ENCODE measurements at places on chromosomes 11 and 22. TPM values are rescaled to one million over a fixed set of nuclear protein-coding genes. Genes with fewer than 3 reads are reported as not detected.

- no peak overlapping the region for H3K4me3 ChIP-seq
- DNase-seq, result no peak
- no peak overlapping the region for H3K27ac ChIP-seq
- peaks cover 5% of the 10 kb centered on the region for H3K36me3 ChIP-seq
These were observed 28.7 kb upstream of the MMP20 start for GRCh38 chr11:102653744-102654291.

GRCh38 chr22:33329398-33329797 is 271.2 kb upstream of the SYN3 start:
- peak overlapping the region; percentile 37 for H3K4me3 ChIP-seq
- peaks cover 90% of the 10 kb centered on the region for H3K4me1 ChIP-seq
- no peaks in the 10 kb centered on the region for H3K27me3 ChIP-seq
- peak overlapping the region; percentile 94 for H3K27ac ChIP-seq

The CTSW gene
- not detected for total RNA-seq

The EFCAB6 gene
- 2.2 TPM for total RNA-seq

- H3K36me3 ChIP-seq, result no peaks in the 10 kb centered on the region
- DNase-seq, result no peak
- no peaks in the 10 kb centered on the region for H3K4me1 ChIP-seq
- no peaks in the 10 kb centered on the region for H3K27me3 ChIP-seq
These were observed 182.5 kb upstream of the C11orf58 start for GRCh38 chr11:16555956-16556355.

DNA sequence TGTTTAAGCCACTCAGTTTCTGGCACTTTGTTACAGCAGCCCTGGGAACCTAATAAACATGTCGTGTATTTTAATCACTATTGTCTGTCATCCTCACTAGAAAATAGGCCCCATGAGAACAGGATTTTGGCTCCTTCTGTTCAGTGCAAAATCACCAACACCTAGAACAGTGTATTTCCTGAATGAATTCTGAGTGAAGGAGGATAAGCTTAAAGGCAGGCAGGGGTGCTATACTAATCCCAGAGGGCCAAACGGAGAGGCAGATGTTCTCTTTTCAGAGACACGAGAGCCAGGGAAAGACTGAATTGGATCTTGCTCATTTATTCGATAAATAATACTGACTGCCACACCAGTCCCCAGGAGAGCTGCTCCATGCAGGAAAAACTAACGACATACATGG is 10.4 kb downstream of the SMCO4 start:
- H3K4me1 ChIP-seq, result peaks cover 22% of the 10 kb centered on the region
- no peaks in the 10 kb centered on the region for H3K27me3 ChIP-seq
- H3K27ac ChIP-seq, result no peak overlapping the region
- peaks cover 5% of the 10 kb centered on the region for H3K36me3 ChIP-seq

The PKP3 gene
- total RNA-seq, result 154 TPM

DNA sequence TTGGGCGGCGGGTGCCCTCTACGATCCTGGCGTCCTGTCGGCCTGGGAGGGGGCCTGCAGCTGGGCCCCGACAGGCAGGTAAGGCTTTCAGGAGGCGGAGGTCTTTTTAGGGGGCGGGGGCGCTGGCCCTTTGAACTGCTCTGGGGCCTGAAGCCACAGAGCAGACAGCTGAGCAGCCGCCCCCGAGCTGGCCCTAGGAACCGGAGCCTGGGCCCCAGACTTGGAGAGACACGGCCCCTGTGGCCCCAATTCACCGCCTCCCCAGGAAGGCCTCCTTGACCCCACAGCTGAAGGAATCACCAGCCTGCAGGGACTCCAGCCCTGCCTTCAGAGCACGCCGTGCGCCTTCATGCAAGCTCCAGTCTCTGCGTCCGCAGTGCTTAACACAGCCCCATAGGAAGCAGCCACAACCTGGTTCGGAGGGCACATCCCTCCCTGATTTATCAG is 618 bp upstream of the CERK start:
- DNase-seq, result no peak
- no peaks in the 10 kb centered on the region for H3K27me3 ChIP-seq
- peak overlapping the region; percentile 17 for H3K27ac ChIP-seq
- H3K36me3 ChIP-seq, result peaks cover 40% of the 10 kb centered on the region

The KDM4E gene
- total RNA-seq, result not detected

GRCh38 chr11:37141707-37142106 is 543.7 kb upstream of the RAG2 start:
- H3K27ac ChIP-seq, result no peak overlapping the region
- H3K27me3 ChIP-seq, result no peaks in the 10 kb centered on the region
- DNase-seq, result peak; percentile 6
- H3K4me3 ChIP-seq, result no peak overlapping the region
- H3K36me3 ChIP-seq, result no peaks in the 10 kb centered on the region

GRCh38 chr11:115269191-115269950 is 234.8 kb downstream of the CADM1 start:
- no peak overlapping the region for H3K4me3 ChIP-seq
- DNase-seq, result no peak

DNA sequence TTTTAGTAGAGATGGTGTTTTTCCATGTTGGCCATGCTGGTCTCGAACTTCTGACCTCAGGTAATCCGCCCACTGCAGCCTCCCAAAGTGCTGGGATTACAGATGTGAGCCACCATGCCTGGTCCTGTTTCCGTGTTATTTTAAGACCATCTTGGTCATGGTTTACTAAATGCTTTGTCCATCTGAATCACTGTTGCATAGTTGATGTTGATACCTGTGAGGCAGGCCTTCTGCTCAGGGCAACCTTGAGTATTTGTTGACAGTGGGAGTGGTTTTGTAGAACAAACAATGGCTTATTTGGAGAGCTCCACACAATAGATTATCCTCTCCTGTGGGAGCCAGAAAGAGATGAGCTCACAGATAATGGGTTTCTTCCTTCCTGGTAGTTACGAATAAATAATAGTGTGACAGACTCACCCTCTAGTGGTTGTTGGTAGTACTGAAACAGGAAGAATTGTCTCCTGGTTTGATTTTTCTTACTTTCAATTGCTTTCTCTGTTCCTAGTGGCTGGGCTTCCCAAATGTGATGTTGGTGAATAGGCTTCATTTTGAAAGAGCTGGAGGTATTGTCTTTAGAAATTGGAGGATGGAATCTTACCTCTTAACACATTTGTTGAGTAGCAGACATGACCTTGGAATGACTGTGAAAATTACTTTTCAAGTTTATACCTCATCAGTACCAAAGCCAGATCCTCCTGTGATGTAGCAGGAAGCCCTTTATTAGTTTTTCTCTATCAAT is 39.0 kb downstream of the CTNND1 start:
- H3K4me3 ChIP-seq, result peak overlapping the region; percentile 11
- H3K4me1 ChIP-seq, result peaks cover 57% of the 10 kb centered on the region
- H3K36me3 ChIP-seq, result peaks cover 96% of the 10 kb centered on the region
- no peaks in the 10 kb centered on the region for H3K27me3 ChIP-seq
- peak; percentile 40 for DNase-seq
- H3K27ac ChIP-seq, result peak overlapping the region; percentile 43

The SAA4 gene
- total RNA-seq, result 2.6 TPM

GRCh38 chr11:65817312-65817834 is 16.4 kb upstream of the SNX32 start:
- H3K27me3 ChIP-seq, result peaks cover under 1% of the 10 kb centered on the region
- DNase-seq, result no peak
- H3K4me1 ChIP-seq, result no peaks in the 10 kb centered on the region
- H3K36me3 ChIP-seq, result peaks cover 20% of the 10 kb centered on the region
- peak overlapping the region; percentile 57 for H3K27ac ChIP-seq

DNA sequence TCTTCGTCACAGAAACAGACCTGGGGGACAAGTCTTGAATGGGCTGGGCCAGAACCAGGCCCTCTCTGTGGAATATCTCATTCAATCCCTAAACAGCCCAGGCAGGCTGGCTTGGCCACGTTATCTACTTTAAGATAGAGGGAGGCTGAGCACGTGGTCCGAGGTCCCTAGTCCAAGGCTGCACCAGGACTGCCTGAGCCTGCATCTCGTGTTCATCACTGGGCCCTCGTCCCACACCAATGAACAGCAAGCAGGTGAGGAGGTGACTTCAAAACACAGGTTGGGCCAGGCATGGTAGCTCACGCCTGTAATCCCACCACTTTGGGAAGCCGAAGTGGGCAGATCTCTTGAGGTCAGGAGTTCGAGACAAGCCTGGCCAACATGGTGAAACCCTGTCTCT is 20.3 kb upstream of the FGF3 start:
- no peak overlapping the region for H3K4me3 ChIP-seq
- H3K36me3 ChIP-seq, result no peaks in the 10 kb centered on the region
- no peak overlapping the region for H3K27ac ChIP-seq
- no peak for DNase-seq
- no peaks in the 10 kb centered on the region for H3K27me3 ChIP-seq
- H3K4me1 ChIP-seq, result peaks cover 13% of the 10 kb centered on the region

DNA sequence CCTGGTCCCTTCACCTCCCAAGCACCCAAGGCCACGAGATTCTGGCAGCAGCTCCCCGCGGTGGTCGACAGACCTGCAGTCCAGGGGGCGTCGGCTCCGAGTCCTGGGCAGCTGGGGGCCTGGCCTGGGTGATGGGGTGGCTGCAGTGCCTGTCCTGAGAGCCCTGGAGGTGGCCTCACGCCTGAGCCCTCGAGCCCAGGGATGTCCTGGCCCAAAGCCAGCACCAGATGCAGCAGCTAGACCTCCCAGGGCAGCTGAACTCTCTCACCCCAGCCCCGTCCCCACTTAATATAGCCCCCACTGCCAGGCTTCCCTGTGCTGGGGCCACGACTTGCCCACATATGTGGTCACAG is 6.6 kb downstream of the LMNTD2 start:
- peaks cover 36% of the 10 kb centered on the region for H3K36me3 ChIP-seq
- no peak for DNase-seq
- H3K27ac ChIP-seq, result no peak overlapping the region
- no peaks in the 10 kb centered on the region for H3K27me3 ChIP-seq

- H3K4me1 ChIP-seq, result peaks cover 29% of the 10 kb centered on the region
- H3K27ac ChIP-seq, result no peak overlapping the region
- H3K36me3 ChIP-seq, result peaks cover 9% of the 10 kb centered on the region
- no peak for DNase-seq
- no peak overlapping the region for H3K4me3 ChIP-seq
- H3K27me3 ChIP-seq, result no peaks in the 10 kb centered on the region
These were observed 50.8 kb downstream of the FLRT1 start for GRCh38 chr11:64086258-64087123.

DNA sequence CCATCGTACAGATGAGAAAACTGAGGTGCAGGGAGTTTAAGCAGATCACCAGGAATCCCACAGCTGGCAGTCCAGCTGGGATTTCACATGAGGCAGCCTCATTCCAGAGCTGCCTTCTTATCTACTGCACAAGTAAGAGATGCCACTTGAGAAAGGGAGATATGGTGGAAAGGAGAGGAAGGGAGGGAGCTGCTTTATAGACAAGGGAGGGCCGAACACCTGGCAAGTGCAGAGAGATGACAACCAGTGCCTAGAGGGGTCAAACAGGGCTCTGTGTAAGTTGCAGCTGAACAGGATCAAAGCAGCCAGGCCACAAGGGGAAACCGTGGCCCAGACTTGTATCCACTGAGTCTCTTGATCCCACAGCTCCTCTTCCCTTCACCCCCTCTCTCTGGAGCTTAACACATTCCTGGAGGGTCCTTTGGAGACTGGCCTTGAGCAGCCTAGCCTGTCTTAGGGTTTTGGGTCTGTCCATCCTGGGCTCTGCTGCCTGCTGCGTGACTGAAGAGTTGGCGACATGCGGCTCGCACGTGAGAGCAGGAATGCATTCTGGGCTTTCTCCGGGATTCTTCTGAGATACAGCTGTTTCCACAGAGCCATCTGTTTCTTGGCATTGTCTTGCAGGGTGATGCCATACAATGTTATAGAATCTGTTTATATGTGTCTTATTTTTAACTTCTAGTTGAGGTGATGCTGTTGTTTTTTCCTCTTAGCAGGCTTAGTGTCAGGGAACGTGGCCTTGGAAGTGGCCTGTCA is 268.5 kb upstream of the SYN3 start:
- peak overlapping the region; percentile 22 for H3K27ac ChIP-seq
- H3K36me3 ChIP-seq, result peaks cover 19% of the 10 kb centered on the region
- H3K4me3 ChIP-seq, result no peak overlapping the region
- no peaks in the 10 kb centered on the region for H3K27me3 ChIP-seq

The KDM4D gene
- 0.68 TPM for total RNA-seq

DNA sequence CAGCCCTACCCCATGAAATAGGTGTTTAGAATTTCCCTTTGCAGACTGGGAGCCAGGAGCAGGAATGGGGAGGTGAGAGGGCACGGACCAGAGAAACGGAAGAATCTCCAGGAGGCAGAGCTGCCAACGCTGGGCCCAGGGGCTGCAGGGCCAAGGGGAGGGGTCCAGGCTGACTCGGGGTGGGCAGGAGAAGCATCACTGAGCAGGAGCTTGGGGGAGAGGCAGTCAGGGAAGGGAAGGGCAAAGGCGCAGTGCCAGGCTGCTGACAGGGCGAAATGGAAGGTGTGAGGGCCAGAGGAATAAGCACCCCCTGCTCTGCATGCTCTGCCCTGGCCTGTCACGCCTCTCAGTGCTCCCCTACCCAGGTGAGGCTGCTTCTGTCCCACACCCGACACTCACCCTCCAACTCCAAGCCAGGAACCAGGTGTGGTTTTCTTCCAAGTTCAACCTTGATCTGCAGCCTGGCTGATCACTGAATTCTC is 14.5 kb downstream of the LRRC32 start:
- no peaks in the 10 kb centered on the region for H3K4me1 ChIP-seq
- H3K27ac ChIP-seq, result no peak overlapping the region
- no peak overlapping the region for H3K4me3 ChIP-seq
- H3K27me3 ChIP-seq, result peaks cover 80% of the 10 kb centered on the region
- H3K36me3 ChIP-seq, result no peaks in the 10 kb centered on the region

DNA sequence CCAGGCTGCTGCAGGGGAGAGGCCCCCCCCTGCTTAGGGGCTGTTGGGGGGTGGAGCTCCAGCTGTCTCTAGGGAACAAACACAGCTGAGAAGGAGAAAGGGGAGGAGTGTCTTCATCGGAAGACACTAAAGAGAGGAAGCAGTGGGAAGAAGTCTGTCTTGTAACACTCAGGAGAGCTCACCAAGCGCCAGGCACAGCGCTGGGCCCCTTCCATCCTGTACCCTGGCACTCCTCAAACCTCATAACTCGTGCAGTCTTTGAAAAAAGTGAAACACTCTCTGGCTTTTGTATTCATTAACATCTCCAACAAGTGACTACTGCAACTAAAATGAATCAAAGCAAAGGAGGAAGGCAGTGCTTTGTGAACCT is 67.4 kb upstream of the PRDM11 start:
- H3K4me1 ChIP-seq, result no peaks in the 10 kb centered on the region
- DNase-seq, result no peak
- no peaks in the 10 kb centered on the region for H3K36me3 ChIP-seq
- H3K27me3 ChIP-seq, result peaks cover 82% of the 10 kb centered on the region
- no peak overlapping the region for H3K27ac ChIP-seq

- H3K4me3 ChIP-seq, result no peak overlapping the region
- H3K4me1 ChIP-seq, result no peaks in the 10 kb centered on the region
- DNase-seq, result no peak
- H3K36me3 ChIP-seq, result no peaks in the 10 kb centered on the region
These were observed 71.8 kb upstream of the PARVG start for GRCh38 chr22:44108806-44109385.

The VPREB1 gene
- not detected for total RNA-seq

GRCh38 chr22:36644333-36644757 is 59.2 kb downstream of the CACNG2 start:
- H3K4me3 ChIP-seq, result no peak overlapping the region
- peak; percentile 68 for DNase-seq
- H3K27ac ChIP-seq, result no peak overlapping the region
- no peaks in the 10 kb centered on the region for H3K36me3 ChIP-seq
- H3K4me1 ChIP-seq, result no peaks in the 10 kb centered on the region
- peaks cover 76% of the 10 kb centered on the region for H3K27me3 ChIP-seq

GRCh38 chr11:58813693-58814092 is 30.8 kb downstream of the GLYATL2 start:
- DNase-seq, result no peak
- no peaks in the 10 kb centered on the region for H3K36me3 ChIP-seq
- H3K4me1 ChIP-seq, result no peaks in the 10 kb centered on the region
- H3K27ac ChIP-seq, result no peak overlapping the region

The MS4A5 gene
- not detected for total RNA-seq

GRCh38 chr22:25404556-25404927 is 159.9 kb upstream of the GRK3 start:
- peaks cover 10% of the 10 kb centered on the region for H3K27me3 ChIP-seq
- peaks cover 35% of the 10 kb centered on the region for H3K4me1 ChIP-seq
- peak overlapping the region; percentile 75 for H3K27ac ChIP-seq

Measured in Calu3 (cell line).